ENCODE measurements at places on chromosomes 1 and 21. TPM values are rescaled to one million over a fixed set of nuclear protein-coding genes. Genes with fewer than 3 reads are reported as not detected.

DNA sequence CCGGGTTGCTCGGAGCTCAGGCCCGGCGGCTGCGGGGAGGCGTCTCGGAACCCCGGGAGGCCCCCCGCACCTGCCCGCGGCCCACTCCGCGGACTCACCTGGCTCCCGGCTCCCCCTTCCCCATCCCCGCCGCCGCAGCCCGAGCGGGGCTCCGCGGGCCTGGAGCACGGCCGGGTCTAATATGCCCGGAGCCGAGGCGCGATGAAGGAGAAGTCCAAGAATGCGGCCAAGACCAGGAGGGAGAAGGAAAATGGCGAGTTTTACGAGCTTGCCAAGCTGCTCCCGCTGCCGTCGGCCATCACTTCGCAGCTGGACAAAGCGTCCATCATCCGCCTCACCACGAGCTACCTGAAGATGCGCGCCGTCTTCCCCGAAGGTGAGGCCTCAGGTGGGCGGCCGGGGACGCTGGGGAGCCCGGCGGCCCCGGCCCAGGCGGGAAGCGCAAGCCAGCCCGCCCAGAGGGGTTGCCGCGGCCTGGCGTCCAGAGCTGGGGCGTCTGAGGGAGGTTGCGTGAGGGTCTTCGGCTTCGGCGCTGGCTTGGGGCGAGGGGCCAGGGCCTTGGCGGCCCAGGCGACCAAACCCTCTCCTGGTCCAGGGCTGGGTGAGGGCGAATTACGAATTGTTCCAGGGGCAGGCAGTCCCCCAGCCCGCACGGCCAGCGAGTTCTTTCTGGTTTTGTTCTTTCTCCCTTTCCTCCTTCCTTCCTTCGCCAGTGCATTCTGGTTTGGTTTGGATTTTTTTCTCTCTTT is 805 bp downstream of the SIM2 start:
- DNase-seq, result no peak

- no peak for DNase-seq
Observed at GRCh38 chr1:80044662-80045061, 1038.1 kb upstream of the ADGRL4 start.

GRCh38 chr1:19038096-19038495 is 81.6 kb upstream of the IFFO2 start:
- no peak for DNase-seq

The ANKRD65 gene
- total RNA-seq, result not detected

The GNAT2 gene
- not detected for total RNA-seq

DNA sequence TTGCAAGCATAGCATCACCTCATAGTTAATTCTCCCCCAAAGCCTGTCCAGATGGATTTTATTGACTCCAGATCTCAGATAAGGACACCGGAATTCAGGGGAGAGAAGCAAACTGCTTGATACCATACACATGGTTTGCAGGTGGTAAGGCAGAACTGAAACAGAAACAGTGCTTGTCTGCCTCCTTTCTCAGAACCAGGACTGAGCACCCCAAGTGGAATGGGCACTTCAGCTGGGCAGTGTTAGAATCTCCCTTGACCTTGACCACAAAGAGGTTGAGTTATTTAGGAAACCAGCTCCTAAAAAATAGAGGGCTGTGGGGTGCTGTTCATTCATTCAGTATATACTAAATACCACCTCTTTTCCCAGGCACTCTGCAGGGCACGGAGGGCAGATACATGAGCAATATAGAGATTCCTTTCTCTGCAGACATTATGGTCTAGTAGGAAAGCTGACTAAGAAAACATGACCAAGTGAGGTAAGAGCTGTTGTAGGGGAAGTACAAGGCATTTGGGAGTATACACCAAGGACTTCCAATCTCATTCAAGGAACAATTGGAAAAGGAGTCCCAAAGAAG is 185.2 kb downstream of the C1orf94 start:
- no peak for DNase-seq

DNA sequence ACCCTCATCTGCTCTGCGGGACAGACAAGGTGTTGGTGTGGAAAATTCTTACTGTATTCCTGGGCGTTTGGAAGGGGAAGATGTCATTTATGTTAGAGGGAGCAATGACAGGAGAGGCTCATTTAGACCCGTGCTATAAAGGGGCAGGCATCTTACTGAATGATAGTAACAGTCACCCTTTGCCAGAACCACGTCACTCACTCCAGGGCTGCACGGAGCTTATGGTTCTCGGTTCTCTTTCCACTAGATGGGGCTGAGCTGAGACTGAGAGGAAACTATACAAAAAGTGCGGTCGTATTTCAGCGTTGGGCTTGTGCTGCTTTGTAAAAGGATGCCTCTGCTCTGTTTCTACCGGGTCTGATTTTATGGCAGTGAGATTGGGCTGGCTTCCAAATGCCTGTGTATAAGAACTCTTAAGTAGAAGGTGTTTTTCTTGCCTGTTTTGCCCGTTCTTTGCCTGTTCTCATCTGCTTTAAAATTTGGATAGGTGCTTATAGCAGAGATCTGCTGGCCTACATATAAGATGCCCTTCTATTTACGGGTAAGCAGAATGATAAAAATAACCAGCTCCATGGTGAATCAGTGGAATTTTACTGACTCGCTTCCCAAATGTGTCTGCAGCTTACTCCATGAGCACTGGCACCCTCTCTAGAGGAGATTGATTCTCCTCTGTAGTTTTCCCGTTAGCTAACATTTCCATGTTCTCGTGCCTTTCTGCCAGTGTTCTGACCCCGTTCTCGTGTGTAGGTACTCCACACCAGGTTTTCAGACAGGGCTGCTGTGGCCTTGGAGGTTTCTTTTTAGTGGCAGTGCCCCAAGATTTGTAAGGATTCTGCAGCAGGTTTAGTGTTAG is 55.9 kb downstream of the MRPS6 start:
- DNase-seq, result no peak

GRCh38 chr1:160096274-160097116 is 1.9 kb downstream of the IGSF8 start:
- no peak for DNase-seq

- DNase-seq, result no peak
Observed at GRCh38 chr1:3268281-3268680, 186.2 kb upstream of the ARHGEF16 start.

The BEST4 gene
- 1.3 TPM for total RNA-seq

The PRR9 gene
- not detected for total RNA-seq

GRCh38 chr21:14273736-14274538 is 58.0 kb downstream of the RBM11 start:
- no peak for DNase-seq

GRCh38 chr21:24042687-24043086 is 1564.6 kb downstream of the MRPL39 start:
- DNase-seq, result no peak

DNA sequence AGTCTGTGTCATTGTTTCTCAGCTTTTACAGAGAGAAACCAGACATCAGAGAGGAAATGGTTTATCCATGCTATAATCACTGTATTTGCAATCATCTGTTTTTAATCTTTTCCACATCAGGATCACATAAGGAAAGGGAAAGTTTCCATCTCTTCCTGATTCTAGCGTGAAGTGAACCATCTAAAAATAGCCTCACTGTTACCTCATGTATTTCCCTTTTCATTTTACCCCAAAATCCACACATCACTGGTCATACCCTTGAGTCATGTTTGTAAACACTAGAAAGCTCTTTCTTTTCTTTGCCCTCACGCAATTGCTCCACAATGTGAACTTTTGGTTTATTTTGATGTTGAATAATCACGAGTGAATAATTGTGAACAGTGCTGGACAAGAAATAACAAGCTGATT is 146.0 kb downstream of the PLA2G4A start:
- no peak for DNase-seq

- no peak for DNase-seq
Observed at GRCh38 chr1:99327357-99327756, 63.1 kb downstream of the PLPPR4 start.

DNA sequence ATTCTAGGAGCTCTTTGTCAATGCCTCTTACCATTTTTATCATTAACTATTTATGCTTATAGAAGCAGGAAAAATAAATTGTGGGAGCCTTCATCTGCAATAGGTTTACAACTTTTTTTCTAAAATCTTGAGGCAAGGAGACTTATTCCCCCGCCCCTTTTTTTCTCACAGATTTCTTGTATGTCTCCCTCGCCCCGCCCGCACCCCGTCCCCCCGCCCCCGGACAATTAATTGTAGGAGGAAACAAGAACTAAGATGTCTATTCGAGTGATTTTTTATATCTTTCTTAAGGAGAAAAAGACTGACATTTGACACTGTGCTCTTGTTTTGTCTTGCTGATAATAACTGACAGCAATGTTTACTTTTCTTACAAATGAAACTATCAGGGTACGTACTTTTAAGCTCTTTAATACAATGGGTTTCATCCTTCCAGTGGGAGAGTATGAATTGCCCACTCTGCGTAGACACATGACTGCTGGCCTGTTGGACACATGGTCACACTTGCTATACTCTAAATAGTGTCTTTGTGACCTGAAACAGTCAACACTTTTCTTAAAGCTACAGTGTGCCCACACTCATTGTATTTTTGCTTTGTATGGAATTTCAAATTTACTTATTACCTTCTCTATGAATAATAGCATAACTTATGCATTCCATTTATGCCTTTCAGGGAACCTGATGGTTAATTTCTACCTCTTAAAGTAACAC is 1.5 kb upstream of the IVNS1ABP start:
- DNase-seq, result no peak

DNA sequence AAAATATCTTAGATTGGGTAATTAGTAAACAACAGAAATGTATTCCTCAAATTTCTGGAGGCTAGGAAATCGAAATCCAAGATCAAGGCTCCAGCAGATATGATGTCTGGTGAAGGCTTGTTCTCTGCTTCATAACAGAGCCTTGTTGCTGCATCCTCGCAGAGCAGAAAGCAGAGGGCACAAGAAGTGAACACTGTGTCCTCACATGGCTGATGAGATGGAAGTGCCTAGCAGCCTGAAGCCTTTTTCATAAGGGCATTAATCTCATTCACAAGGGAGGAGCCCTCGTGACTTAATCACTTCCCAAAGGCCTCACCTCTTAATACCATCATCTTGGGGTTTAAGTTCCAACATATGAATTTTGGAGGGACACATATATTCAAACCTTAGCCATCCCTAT is 77.2 kb upstream of the FOXD3 start:
- DNase-seq, result no peak

The OR2L2 gene
- total RNA-seq, result 0.52 TPM

The ELAPOR1 gene
- 1.7 TPM for total RNA-seq

DNA sequence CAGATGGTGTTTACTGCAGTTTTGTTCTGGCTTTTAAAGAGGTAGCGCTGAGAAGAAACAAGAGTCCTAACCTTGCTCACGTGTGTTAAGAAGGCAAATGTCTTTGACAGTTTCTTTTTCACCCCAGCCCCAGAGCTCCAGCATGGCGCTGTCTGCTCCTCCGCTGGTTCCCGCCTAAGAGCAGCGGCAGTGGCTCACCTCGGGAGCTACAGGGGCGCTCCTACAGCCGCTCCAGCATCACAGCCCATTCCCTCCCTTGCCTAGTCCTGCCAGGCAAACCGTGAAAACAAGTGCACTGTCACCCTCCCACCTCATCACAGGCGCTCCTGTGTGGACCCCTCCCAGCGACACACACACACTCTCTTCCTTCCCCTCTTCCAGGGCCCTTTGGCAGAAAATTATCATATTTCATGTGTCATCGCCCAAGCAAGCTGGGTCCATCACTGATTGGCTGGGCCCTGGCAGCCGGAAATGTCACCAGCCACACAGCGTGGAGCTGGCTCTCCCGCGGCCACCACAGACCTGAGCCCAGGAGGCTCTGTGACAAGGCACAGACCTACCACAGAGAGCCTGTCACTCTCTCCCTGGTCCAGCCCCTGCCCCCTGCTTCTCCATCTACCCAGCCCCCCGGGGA is 1.2 kb upstream of the HIVEP3 start:
- peak; percentile 37 for DNase-seq

The FLG2 gene
- not detected for total RNA-seq

- no peak for DNase-seq
Observed at GRCh38 chr1:187275985-187276575, 447.3 kb downstream of the PLA2G4A start.

DNA sequence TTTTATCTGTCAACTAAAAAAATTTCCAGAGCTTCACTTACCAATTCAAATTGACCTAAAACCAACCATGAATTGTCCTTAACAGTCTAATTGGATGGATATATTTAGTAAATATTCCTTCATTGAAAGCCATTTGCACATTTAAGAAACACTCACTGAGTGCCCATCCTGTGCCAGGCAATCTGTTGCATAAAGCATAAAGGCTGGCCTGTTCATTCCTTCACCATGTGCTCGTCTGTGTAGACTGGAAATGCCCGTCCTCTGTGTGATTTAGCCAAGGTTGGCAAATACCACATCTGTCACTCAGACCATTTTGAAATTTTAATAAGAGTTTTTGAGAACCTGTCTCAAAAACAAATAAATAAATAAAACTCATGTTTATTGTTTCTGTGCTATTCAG is 57.1 kb downstream of the ZNF684 start:
- DNase-seq, result no peak

DNA sequence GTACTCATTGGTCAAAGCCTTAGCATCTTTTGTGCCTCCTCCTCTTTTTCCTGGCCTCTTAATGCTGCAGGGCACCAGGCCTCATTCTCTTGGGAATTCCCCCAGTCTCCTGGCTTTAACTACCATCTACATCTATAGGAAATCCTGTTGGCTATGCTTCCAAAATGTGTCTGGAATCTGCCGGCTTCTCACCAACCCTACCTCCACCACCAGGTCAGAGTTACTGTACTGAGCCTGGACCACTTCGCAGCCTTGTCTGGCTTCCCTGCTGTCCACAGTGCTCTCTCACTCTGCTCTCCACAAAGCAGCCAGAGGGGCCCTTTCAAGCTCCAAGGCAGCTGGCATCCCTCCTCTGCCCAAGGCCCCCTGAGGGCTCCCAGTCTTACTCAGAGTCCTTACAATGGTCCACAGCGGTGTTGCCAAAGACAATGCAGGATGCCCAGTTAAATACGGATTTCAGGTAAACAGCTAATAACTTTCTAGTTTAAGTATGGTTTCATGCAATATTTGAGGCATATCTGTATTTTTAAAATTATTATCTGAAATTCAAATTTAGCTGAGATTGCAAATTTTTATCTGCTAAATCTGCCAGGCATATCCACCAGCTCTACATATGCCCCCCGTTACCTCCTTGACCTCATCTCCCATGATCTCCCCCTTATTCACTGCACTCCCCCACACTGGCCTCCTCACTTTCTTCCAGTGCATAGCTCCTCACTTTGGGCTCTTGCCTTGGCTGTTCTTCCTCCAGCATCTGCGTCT is 34.5 kb upstream of the FAM163A start:
- DNase-seq, result no peak

- no peak for DNase-seq
Observed at GRCh38 chr1:4784761-4785160, 130.4 kb downstream of the AJAP1 start.

The RAB25 gene
- total RNA-seq, result 0.69 TPM

The LIPI gene
- not detected for total RNA-seq
